ENCODE measurements at places on chromosomes 16 and 17. TPM values are rescaled to one million over a fixed set of nuclear protein-coding genes. Genes with fewer than 3 reads are reported as not detected.

The KNOP1 gene
- 10.6 TPM for total RNA-seq

DNA sequence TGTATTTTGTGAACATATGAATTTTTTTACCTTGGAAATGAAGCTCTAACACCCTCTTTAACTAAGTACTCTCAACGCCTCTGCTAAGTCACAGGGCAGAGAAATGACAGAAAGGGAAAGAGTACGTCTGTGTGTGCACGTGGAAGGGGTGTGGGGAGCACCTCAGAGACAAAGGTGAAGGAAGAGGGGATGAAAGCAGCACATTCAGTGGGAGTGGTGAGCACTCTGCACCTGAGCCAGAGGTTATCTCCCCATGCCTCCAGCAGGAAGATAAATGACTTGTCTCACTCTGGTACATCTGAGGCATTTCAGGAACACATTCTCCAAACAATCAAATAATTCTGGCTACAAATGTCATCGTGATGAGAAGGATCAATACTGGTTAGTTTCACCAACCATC lies 15.0 kb downstream of the GNA13 start:
- no peak for DNase-seq

The AANAT gene
- total RNA-seq = not detected

The SLC6A2 gene
- not detected for total RNA-seq

GRCh38 chr16:55272744-55273143 lies 51.3 kb upstream of the IRX6 start:
- no peak for DNase-seq

The GPR179 gene
- not detected for total RNA-seq

- no peak for DNase-seq
Observed at GRCh38 chr17:56350592-56350991, 197.3 kb downstream of the ANKFN1 start.

GRCh38 chr17:16449121-16449570 lies 33.8 kb downstream of the TRPV2 start:
- peak; percentile 74 for DNase-seq

The CLDN7 gene
- total RNA-seq = 1.4 TPM

DNA sequence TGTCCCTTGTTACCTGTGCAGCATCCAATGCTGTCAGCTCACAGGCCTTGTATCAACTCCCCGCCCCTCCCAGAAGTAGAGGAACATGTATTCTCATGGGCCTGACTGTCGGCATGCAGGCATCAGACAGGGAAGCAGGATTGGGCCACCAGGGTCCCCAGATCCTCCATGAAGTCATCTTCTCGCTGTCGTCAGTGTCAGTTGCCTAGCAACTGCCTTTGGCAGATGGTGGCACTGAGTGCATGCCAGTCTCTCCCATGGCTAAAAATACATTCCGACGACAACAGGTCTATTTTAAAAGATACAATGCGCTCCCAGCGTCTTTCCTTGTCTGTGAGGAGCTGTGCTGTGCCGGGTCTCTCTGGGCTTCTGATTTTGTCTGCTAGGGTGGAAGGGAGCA lies 36.8 kb upstream of the CES5A start:
- no peak for DNase-seq

DNA sequence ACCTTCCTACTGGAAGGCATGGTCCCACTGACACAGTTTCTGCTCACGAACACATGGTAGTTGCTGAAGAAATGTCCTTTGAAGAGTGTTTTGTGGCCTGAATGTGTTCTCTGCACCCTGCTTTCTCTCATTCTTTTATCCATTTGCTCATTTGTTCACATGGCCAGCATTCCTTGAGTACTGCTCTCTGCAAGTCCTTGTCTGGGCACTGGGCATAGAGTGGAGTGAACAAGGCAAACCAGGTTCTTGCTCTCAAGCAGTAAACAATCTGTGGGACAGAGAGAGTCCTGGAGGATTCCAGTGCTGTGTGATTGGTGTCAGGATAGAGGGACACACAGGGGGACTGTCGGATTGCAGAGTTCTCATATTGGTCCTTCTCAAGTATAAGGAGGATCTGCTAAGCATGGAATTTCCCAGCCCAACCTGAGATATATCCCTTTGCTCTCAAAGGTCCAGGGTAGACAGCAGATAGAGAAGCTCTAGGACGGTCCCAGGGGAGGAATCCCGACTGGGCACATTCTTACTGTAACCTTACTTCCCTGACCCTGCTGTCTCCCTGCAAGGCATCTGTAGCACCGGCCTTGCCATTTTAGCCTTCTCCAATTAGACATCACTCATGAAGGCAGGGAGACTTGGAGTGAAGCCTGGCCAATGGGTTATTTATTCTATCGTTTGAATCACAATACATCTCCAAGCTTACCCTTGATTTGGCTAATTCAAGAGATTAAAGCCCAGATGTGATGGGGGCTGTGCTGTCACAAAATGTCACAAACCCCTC lies 32.3 kb downstream of the ARL4D start:
- no peak for DNase-seq

DNA sequence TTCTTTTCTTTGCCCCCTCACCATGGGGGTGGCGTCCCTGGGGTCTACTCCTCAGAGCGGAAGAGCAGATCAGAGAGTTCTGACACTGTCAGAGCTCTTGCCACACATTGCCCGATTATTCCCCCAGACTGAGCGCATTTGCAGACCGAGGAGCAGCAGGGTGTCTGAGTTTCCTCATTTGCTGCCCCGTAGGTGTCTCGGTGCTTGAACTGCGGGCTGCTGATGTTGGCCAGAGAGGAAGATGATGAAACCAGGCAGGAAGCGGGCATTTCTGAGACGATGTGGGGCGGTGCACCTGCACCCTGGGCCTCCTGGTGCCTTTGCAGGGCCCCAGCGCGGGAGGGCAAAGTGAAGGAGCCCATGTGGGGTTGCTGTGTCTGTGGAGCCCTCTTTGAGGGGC lies 55.2 kb downstream of the ARSG start:
- DNase-seq = no peak

DNA sequence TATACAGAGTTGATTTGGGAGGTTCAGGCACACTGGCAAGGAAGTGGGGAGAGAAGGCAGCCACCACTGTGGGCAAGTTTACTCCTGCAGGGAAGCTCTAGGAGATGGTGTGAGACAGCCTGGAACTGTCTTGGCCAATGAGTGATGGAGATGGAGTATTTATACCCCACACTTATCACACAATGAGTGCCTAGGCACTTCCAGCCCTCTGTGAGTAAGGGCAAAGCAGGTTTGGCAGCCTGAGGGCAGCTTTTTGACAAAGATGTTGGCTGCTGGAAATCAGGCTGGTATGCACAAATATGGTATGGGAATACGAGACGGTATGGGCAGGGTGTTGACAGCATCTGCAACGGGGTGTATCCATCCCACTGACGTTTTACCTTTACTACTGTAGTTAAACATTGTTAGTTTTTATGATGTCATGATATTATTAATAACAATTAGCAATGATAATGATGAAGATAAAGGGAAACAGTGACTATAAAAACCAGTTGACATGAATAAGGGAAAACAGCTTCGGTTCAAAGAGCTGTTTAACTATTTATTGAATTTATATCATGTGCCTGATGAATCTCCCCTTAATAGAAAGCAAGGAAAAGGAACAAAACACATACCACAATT lies 149.9 kb downstream of the CDK5R1 start:
- no peak for DNase-seq

The TIMP2 gene
- total RNA-seq = 43.9 TPM

DNA sequence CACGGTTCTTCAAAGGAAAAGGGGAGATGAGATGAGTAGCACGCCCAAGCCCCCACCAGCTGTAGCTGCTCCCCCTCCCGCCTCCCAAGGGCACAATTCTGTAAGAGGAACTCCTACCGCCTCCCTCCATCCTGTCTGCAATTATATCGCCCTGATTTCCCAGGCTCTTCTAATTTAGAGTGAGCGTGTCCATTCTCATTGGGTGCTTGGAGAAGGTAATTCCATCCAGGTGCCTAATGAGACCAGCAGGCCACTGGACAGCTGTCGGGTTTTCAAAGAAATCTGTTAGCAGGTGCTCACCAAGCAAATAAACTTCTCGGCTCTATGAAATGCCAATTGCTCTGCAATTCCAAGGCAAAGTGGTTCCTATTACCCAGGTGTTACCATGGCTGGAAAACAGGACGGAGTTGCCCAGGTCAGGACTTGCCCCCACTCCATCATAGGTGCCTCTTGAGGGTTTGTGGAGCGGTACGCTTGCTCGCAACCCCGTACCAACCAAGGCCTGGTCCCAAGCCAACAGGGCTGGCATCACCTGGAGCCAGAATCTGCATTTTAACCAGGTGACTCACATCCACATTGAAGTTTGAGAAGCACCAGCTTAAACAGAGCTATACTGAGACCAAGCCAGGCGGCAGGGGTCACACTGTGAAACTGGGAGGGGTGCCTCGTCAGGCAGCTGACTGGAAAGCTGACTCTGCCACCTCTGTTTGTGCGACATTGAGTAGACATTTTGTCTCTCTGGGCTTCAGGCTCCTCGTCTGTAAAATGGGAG lies 16.5 kb upstream of the MEAK7 start:
- no peak for DNase-seq

DNA sequence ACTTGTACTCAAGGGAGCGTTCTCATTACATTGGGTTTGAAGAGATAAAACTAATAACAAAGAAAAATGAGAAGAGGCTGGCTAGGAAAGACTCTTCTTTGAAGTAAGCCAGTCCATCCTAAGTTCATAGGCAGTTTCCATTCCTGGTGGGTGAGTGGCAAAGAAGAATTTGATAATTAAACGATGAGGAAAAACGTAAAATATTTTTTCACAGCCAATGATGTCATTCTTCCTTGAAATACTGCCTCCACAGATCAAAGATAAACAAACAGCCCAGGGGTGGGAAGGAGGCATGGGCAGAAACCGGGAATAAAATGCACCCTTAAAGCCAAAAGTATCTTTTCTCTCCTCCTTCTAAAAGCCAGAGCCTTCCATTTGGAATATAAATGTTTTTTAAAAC lies 346.6 kb downstream of the PMP22 start:
- peak; percentile 72 for DNase-seq

DNA sequence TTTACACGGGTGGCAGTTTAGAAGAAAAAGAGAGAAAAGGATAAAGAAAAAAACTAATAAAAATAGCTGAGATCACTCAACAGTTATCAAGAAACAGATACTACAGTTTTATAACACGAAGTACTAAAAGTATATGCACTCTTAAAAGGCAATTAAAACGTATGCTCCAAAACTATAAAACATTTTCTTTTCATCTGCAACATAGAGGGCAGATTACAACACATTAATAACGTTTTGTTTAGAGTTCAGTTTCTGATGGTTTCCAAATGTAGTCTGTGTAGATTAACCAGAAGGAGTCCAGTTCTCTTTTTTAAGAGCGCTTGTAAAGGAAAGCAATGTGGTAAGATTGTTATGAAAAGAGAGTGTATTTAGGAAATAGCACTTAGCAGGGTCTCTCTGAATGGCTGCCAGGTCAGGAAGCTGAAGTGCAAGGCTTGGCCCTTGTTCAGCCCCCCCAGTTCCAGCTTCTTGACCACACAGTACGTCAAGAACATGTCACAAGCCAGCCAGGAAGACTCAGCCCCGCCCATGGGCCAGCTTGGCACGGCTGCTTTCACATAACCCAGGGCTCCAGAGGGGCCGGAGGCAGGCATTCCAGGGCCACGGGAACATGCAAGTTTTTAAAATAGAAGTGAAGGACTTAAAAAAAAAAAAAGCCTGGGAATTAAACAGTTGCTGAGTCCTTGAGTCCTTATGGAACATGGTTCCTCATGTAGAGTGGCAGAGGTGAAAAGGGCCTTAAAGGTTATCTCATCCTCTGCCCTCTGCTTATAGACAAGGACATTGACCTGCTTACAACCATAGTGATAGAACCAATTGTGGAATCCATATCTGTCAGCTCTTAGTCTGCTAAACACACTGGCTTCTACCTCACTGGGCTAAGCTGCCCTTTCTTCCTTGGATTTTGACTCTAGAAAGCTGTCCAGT lies 147.4 kb upstream of the TBX2 start:
- DNase-seq = peak; percentile 99

DNA sequence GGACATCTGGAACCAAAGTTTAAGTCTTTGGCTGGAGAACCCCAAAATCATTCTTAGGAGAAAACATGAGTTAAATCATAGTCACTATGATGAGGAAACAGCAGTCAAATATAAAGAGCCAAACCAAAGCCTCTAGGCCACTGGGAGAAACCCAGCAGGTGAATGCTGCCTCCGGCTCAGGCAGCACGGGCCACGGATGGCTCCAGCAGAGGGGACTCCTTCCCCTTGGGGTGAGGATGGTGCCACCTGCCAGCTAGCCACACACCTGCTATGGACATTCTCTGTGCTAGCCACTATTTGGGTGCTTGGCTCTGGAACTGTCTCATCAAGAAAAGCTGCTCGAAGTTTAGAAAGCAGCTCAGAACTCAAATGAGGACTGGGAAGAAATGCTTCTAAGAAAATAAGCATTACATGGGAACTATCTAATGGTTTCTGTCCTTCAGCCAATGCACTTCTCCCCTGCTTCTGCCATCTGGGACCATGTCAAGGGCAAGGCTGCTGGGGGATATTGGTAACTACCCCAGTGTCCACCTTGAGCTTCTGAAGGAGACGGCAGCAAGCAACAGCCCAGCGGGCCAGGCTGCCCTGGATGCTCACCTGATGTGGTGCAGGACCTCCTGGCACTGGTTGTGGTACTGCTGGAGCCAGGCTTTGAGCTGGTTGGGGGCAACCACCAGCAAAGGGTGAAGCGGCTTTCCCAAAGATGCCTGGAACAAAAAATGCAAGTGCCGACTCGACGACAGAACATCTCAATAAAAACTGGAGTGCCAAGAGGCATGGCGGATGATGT lies 22.5 kb downstream of the ELAC2 start:
- DNase-seq = no peak
